T-helper 2 cell (primary cell): ENCODE measurements at places on chromosomes 4 and X.

GRCh38 chr4:109979920-109980717 is 67.4 kb downstream of the EGF start:
- no peak for DNase-seq

GRCh38 chr4:2288051-2288541 is 26.2 kb upstream of the MXD4 start:
- DNase-seq: no peak

DNA sequence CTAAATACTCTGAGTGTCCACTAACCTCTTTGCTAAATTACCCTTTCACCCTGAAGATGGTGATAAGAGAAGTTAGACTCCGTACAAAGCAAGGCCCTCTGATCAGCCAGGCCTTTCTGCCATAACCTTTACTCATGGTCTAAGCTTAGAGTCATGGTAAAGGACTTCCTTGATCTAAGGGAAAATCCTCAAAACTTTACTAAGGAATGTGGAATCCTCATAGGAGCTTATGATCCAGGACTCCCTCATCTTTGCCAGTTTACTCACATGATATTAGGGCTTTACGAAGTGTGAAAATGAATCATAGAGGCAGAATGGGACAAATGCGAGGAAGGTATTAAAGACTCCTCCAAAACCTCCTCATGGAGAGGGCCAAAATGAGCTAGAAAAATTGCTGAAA is 7.9 kb upstream of the FAM13A start:
- DNase-seq: no peak

GRCh38 chr4:185346975-185347601 is 48.6 kb downstream of the LRP2BP start:
- no peak for DNase-seq

GRCh38 chr4:48858130-48858529 is 27.2 kb downstream of the OCIAD1 start:
- DNase-seq: peak; percentile 24
